AG08396 (cell line): ENCODE measurements at places on chromosomes 16 and 17.
A peak's percentile ranks its signal among the peaks of the same experiment; 100 is the strongest.

DNA sequence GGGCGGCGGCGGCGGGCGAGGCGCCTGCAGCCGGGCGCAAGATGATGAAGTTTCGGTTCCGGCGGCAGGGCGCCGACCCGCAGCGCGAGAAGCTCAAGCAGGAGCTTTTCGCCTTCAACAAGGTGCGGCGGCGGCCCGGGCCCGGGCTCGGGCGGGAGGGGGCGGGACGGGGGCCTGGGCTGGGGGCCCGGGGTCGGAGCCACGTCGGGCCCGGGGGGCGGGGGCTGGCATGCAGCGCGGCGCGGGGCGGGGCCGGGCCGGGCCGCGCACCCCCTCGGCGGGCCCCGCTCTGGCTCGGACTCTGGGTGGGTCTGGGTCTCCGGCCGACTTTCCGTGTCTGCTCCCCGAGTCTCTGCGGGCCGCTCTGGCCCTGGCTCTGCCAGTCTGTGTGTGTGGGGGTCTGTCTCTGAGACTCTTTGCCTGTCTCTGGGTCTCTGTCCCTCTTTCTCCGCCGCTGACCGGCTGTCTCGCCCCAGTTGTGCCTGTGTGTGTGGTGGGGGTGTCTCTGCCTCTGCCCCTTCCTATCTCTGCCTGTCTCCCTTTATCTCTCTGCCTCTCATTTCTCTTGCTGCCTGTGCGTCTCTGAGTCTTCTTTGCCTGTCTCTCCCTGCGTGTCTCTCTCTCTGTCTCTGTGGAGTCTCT lies 328 bp downstream of the LLGL1 start:
- DNase-seq: no peak

DNA sequence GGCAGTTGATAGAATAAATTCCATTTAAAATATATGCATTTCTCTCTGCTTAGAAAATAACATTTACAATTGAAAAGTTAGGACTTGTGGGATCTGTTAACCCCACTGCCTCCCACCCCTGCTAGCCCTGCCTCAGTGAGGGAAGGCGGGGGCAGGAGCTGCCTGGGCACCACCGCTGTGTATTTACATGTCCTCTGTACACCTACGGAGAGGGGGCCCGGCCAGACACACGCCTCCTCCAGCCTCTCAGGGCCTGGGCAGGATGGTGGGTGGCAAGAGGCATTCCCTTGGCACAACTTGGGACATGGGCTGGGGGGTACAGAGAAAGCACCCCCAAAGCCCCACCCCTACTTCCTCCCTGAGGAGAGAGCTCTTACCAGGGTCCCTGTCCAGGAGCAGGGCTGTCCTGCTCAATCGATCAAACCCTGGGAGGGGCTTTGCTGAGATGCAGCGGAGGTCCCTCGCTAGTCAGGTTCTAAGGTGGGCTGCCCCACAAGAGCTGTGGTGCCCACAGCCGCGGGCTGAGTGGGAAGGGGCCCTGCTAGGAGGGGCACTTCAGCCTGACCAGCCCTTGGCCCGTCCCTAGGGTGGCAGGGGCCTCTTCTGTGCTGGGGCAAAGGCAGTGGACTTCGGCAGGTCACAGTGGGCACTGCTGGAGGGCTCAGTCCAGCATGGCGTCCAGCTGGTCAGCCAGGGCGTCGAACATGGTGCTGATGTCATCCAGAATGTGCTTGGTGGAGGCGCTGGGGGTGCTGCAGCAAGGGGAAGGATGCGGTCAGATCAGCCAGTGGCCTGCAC lies 14.7 kb downstream of the CASKIN2 start:
- DNase-seq: no peak

- no peak for DNase-seq
These were observed 1.8 kb upstream of the RHBDF1 start for GRCh38 chr16:74051-74746.

DNA sequence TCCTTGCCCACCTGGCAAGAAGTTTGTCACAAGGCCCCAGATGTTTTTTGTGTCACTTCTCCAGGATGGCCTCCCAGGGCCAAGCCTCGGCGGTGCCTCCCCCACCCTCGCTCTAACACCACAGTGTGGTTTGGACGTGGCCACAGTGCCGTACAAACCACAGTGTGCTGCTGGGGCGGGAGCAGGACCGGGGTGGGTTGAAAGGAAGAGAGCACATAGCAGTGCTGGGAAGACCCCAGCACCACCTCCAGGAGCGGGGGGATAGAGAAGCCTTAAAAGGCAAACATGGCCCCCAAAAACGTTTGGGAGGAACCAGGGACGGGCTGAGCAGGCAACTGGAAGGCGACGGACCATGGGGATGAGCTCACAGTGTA lies 5.0 kb upstream of the BCL6B start:
- DNase-seq: no peak

DNA sequence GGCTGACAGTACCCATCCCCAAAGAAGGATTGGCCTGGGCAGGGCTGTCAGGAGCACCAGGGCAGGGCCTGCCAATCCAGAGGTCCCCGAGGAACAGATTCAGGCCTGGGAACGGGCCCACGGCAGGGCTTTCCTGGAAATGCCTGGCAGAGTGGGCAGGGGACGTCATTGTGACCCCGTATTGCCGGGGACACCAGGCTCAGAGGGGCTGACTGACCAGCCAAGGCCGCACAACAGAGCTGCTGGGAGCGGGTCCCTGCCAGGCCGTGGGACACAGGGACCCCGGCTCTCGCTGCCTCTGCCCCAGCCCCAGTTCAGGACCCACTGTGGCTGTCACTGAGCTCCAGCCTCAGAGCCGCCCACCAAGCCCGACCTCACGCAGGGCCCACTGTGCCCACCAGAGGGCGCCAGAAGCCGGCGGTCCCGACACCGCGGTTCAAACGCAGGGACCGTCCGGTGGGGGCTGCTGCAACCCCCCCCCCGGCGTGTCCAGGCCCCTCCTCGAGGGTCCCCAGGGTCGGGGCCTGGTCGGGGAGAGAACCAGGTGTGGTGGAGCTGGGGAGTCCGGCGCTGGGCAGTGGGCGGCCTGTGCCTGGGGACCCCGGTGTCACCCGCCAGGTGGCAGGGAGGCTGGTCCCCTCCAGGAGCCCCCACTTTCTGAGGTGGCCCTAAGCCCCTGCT lies 15.2 kb upstream of the SSTR5 start:
- DNase-seq: peak; percentile 81

GRCh38 chr17:67994817-67995569 lies 1.3 kb downstream of the C17orf58 start:
- peak; percentile 88 for DNase-seq

DNA sequence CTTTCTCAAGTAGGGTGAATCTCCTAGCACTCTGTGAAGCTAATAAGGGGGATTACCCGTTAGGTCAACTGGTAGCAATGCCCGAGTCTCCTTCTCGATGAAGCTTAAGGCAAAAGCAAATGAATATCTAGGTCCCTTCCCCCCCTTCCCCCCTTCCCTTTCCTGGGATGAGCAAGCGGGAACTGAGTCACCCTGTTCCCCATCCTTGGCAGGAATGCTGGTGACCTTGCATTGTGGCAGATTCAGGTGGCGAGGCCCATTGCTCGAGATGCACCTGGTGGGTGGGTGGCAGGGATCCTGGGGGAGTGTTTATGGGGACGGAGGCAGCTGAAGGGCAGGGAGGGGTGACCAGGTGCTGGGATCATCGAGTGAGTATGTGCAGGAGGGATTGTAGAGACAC lies 7.1 kb downstream of the NXPH3 start:
- no peak for DNase-seq

DNA sequence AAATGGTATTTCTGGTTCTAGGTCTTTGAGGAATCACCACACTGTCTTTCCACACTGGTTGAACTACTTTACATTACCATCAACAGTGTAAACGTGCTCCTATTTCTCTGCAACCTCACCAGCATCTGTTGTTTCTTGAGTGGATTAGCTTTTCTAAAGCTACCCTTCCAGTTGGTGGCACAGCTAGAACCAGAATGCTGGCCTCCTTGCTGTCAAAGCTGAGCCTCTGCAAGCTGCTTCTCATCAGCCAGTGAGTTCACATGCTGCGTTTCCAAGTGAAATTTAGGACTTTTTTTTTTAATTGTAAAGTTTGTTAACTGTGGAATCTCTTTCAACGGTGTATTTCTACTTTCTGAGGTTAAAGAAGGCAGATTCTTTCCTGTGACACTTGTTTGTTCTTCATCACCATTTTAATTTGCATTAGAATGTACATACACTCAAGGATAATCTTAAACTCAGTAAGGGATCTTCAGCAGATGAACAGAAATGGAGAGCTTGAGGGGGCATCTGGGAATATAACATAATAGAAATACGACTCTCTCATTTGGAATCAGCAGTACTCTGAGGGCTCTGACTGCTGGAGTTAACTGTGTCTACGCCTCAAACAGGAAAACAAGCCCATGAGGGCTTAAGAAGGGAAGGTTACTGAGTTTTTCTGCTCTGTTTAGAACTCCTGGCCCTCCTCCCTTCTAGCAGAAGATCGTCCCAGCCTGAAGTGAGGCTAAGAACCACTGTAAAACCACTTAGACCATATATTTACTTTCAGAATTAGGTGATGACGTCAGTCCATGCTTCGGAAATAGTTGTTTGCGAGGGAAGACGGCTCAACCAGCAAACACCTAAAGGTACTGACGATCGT lies 148.4 kb upstream of the FAM20A start:
- no peak for DNase-seq

DNA sequence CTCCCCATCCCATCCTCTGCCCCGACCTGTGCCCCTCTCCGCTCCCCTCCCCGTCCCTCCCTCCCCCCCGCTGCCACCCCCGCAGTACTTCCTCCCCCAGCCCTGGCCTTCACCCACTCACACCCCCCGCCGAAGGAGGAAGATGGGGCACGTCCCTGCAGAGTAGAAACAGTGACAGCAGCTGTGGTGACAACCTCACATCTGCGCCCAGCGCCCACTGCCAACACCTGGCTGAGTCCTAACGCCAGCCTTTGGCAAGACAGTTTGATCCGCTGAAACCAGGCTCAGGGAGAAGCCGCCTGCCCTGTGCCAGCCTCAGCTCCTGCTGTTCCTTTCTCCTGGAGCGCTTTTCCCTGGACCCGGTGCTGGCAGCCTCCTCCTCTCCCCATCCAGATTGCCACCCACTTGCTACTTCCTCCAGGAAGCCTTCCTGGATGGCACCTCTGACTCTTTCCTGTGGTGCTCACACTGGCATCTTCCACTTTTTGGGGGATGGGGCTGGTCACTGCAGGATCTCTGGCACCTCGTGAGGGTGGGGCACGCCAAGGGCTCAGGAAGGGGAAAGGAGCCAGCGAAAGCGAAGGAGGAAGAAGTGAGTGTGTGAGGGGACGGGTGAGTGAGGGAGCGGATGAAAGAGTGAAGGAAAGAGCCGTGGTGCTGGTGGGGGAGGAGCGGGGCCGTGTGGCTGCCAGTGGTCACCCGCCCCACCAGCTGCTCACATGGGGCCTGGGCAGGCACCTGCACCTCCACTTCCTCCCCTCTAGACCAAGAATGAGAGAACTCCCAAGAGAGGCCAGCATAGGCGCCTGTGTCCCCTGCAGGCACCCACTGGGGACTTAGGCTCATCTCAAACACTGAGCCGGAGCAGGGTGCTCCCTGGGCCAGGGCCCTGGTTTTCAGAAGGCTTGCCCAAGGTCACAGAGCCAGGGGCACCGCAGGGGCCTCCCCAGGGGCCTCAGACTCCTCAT lies 27.0 kb downstream of the ZFPM1 start:
- DNase-seq: no peak

- DNase-seq: peak; percentile 31
These were observed 1.6 kb downstream of the CTCF start for GRCh38 chr16:67563708-67564468.

GRCh38 chr17:27323538-27324215 lies 29.8 kb downstream of the WSB1 start:
- peak; percentile 55 for DNase-seq

- no peak for DNase-seq
These were observed 9.8 kb downstream of the TMEM231 start for GRCh38 chr16:75546293-75546692.

GRCh38 chr16:7745276-7745675 lies 412.6 kb downstream of the RBFOX1 start:
- DNase-seq: no peak

DNA sequence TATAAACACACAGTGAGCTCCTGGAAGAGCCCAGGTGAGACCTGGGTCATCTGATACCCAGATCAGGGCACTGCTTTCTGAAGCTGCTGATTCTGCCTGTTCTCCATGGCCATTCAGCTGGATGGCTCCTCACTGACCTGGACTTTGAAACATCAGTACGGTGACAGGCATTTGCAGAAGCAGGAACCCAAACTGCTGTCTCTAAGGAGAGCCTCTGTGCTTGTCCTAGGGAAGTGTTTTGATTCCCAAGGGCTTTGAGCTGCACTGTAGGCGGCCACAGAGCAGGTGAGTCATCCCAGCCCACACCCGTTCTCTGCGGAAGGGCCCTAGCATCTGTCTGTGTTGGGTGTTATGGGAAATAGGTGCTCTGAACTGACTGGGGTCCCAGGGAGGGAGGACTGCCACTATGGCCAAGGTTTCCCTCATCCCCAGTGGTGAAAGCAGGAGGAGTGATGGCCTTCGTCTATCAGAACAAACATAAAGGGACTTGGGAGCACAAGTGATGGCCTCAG lies 60.7 kb upstream of the ADCY9 start:
- DNase-seq: peak; percentile 52

DNA sequence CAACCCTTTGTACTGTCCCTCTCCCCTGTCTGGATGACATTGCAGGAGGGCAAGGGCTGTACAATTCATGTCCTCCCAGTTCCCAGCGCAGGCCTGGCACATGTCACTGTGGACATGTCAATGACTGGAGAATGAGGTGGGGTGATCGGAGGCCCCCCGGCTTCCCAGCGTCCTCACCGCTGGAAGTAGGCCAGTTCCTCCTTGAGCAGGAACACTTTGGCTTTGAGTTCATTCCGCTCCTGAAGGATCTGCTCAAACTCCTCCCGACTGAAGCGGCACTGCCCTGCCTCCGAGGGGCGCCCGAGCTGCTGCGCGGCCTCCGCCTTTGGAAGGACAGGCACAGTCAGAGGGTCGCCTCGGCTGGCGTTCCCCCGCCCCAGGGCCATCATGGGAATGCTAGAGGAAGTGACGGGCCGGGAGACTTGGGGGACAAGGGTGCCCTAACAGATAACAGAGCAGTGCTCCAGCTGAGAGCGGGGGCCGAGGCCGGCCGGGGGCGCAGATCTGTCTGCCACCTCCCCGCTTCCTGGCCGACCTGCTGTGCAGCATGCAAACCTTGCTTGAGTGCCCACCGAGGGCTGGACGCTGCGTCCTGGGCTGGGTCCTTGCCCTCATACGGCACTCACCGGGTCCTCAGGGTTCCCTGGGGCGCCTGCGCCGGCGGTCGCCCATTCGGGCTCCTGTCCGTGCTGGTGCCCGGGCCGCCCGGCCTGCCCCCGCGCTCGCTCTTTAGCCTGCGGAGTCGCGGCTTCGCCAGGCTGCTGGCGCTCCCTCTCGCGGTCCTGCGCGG lies 1.3 kb downstream of the RILP start:
- DNase-seq: no peak

- no peak for DNase-seq
These were observed 670 bp downstream of the TNFSF12 start for GRCh38 chr17:7549401-7550055.

- DNase-seq: no peak
These were observed 174.3 kb upstream of the NLRP1 start for GRCh38 chr17:5758651-5759050.
